ENCODE measurements at places on chromosomes 11 and 22. TPM values are rescaled to one million over a fixed set of nuclear protein-coding genes. Genes with fewer than 3 reads are reported as not detected.

- DNase-seq: no peak
These were observed 46.7 kb upstream of the PARVA start for GRCh38 chr11:12330485-12331231.

DNA sequence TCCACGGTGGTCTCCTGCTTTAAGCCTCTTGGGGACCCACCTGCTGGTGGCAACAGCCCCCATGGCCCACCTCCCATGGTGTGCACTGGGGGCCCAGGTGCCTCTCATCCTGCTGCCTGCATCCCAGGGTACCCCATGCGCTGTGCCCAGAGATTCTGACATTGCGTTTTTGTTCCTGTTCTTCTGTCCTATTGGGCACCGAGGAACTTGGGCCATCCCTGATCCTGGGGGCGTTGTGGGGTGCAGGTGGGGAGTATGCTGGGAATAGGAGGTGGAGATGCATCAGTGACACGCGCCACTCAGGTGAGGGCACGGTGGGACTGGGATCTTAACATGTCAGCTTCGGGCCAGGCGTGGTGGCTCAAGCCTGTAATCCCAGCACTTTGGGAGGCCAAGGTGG is 12.4 kb upstream of the NAP1L4 start:
- no peak for DNase-seq

DNA sequence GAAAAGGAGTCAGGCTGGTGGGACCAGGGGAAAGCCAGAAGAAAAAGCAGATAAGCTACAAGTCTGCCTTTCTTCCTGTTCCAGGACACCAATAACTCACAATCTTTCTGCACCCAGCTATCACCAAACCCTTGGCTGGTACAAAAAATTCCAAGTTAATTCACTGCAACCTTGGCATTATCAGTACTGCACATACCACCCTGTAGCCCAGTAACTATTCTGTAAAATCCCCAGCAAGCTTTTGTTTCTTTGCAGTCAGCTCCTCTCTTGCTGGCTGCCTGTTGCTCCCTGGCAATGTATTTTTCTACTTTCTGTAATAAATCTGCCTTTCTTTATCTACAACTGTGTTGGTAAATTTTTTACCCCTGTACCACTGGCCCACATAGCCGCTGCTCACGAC is 20.7 kb upstream of the DKK3 start:
- DNase-seq: no peak

GRCh38 chr11:92342886-92343285 is 118.3 kb downstream of the FAT3 start:
- no peak for DNase-seq

DNA sequence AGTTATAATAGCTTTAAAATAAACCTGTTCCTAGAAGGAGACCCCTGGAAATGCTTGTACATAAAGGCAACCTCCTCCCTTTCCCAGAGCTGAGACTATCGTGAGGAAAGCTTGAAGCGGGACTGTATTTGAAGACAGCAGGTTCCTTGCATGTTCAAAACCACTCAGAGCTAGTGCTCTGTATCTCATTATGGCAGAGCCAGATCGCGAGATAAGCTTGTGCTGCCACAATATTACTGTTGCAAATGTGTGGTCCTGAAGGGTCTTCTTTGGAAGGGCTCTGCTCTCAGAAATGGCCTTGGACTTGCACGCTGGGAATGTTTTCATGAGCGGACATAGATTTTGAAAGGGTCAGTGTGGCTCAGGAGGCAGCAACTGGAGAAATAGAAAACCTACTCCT is 168.2 kb downstream of the KIRREL3 start:
- DNase-seq: no peak

- no peak for DNase-seq
These were observed 37.0 kb downstream of the OSBP2 start for GRCh38 chr22:30731658-30732057.

DNA sequence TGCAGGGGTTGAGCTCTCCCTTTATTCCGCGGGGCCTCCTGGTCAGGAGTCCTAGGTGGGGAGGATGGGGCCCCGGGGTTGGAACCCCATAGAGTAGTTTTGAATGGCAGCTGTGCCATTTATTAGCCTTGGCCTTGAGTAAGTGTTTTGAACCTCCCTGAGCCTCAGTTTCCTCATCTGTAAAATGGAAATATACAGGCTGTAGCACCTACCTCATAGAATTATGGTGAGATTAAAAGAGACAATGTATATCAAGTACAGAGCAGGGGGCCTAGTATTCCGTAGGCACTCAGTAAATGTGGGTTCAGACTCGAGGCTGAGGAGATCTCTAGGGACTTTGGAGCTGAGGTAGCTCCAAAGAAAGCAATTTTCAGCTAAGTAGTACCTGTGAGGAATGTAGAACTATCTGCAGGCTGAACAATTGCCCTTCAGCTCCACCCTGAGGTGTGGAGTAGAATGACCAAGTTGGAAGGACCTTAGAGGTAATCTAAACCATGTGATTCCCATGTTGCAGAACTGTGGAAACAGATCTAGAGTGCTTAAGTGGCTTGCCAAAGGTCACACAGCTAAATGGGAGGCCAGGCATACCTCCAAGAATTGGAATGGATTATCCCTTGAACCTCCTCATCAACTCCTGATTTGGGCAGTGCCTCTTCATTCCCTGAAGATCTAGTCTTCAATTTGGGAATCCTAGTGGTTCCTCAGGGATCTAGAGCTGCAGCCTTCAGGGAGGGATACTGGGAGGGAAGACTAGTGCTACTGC is 682 bp downstream of the PGAP2 start:
- peak; percentile 53 for DNase-seq

DNA sequence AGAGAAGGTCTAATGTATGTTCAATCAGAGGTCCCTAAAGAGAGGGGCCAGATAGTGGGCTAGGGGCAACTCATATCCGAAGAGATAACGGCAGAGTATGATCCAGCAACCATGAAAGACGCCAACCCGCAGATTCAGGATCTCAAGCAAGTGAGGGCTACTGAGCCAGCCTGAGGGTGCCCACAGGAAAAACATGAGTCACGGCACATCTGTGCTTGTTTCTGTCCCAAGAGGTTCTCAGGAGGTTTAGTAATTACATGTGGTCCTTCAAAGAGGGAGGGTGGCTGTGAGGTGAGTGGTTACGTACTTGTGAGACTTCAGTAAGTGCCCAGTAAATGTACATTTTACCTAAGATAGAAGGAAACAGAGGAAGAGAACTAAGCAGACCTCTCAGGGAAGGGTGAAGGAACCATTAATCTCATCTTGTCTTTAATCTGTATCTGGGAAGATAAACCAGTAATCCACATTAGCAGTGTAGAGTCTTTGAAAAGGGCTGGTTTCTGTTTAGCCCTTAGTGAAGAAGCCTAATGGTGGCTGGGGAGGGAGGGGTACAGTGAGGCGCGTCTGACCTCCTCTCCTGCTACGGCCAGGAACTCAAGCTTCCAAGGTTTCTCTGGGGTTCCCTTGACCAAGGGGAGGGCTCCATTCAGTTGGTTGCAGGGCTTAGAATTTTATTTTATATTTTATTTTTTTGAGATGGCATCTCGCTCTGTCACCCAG is 10.2 kb downstream of the SIRT3 start:
- no peak for DNase-seq

The TECTA gene
- 0.92 TPM for total RNA-seq

The CASP4 gene
- 50.9 TPM for total RNA-seq

The CNGA4 gene
- 0.26 TPM for total RNA-seq

Measured in mucosa of gallbladder (tissue), 1 donor.